ENCODE measurements at places on chromosomes 7 and 10. TPM values are rescaled to one million over a fixed set of nuclear protein-coding genes. Genes with fewer than 3 reads are reported as not detected.

CALY gene
- total RNA-seq = 0.66 TPM

MSMB gene
- total RNA-seq = not detected

CAMK2B gene
- total RNA-seq = 0.20 TPM

RARRES2 gene
- not detected for total RNA-seq

CPA1 gene
- total RNA-seq = not detected

TFR2 gene
- total RNA-seq = 2.6 TPM

SPDYE1 gene
- total RNA-seq = not detected

CISD1 gene
- 58.1 TPM for total RNA-seq

ITGB8 gene
- total RNA-seq = 0.70 TPM

EIF3A gene
- total RNA-seq = 156 TPM

DNAH11 gene
- total RNA-seq = 0.26 TPM

SH2B2 gene
- total RNA-seq = 2.7 TPM

NEBL gene
- total RNA-seq = 2.7 TPM

MACC1 gene
- total RNA-seq = not detected

OPN4 gene
- total RNA-seq = not detected

SUN3 gene
- not detected for total RNA-seq

GSAP gene
- 3.0 TPM for total RNA-seq

GIMAP1 gene
- not detected for total RNA-seq

TAS2R41 gene
- total RNA-seq = not detected

GPR15LG gene
- not detected for total RNA-seq

CFAP70 gene
- 0.19 TPM for total RNA-seq

PKD2L1 gene
- 0.15 TPM for total RNA-seq

HOXA13 gene
- 2.2 TPM for total RNA-seq

LEP gene
- not detected for total RNA-seq

ADK gene
- total RNA-seq = 38.3 TPM

NME8 gene
- total RNA-seq = not detected

CYP26A1 gene
- total RNA-seq = 2.7 TPM

CD36 gene
- 0.21 TPM for total RNA-seq

OPALIN gene
- total RNA-seq = not detected

TMEM213 gene
- total RNA-seq = not detected

ANXA8L1 gene
- 87.4 TPM for total RNA-seq

ASB10 gene
- not detected for total RNA-seq

Data from A549 treated with DMSO at 1 μM for 4 hours (cell line).